NCI-H187 treated with DMSO at 0.1 percent for 48 hours (cell line): ENCODE measurements at places on chromosomes 4 and X.

GRCh38 chrX:134622056-134622812, 36.0 kb downstream of the PLAC1 start:
- DNase-seq: no peak

- DNase-seq: no peak
These were observed 4.9 kb downstream of the GATA1 start for GRCh38 chrX:48791063-48791820.

- no peak for DNase-seq
These were observed 36.7 kb downstream of the LARP7 start for GRCh38 chr4:112673686-112674085.

- no peak for DNase-seq
These were observed 39.7 kb downstream of the SHROOM2 start for GRCh38 chrX:9825966-9826365.

GRCh38 chrX:53714580-53715345, 28.2 kb upstream of the HUWE1 start:
- no peak for DNase-seq

- peak; percentile 52 for DNase-seq
These were observed 45.1 kb upstream of the LGI2 start for GRCh38 chr4:25075851-25076250.

GRCh38 chr4:78517050-78517652, 34.4 kb upstream of the ANXA3 start:
- DNase-seq: no peak

DNA sequence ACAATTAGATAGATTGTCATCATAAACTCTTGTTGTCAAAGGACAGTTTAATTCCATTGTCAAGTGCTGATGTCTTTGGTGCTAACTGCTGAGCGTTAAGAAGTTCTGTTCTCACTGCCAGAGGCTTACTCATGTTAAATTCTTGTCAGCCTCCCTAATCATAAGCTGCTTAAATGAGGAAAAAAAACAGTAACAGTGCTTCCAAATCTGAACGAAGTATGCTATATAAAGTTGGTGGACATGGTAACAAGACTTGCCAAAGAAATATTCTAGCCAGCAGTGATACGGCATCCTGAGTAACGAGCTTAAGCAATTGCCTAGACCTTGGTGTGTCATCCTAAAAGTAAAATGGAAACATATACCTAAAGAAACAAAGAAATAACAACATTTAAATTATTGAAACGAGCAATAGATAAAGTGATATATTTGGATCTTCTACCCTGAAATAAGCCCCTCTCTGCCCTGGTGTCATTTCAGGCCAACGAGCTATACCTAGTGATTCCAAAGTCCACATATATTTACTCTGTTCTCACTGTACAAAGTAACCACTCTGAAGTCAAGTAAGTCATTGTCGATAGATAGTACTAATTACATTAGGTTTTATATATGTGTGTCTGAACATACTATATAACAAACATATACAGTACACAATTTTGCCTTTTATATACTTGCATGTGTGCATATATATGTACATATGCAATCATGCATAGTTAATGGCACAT, 339.7 kb upstream of the HS3ST1 start:
- no peak for DNase-seq
